Cardiac muscle cell (in vitro differentiated cells and primary cell): ENCODE measurements at places on chromosomes 12 and 14.

DNA sequence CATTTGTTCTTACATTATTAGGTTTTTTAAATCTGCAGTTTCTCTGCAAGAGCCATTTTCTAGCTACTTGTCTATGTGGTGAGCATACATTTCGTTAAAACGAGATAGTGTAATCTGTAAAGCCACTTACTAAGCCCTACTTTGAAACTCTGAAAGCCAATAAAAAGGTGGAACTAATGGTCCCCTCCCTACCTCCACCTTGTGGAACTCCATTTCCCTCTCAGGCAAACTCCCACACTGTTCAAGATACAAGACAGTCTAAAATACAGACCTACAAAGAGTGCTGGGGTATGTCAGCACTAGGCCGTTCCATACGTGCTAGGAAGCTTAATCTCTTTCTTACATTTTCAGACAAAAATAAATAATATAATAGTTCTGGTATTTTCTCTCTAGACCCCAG lies 74.1 kb downstream of the DUSP6 start:
- no peak for DNase-seq

GRCh38 chr14:96235426-96235825 lies 20.6 kb upstream of the BDKRB1 start:
- no peak for DNase-seq

GRCh38 chr14:55000381-55000780 lies 26.5 kb downstream of the WDHD1 start:
- DNase-seq, result peak; percentile 70

GRCh38 chr12:64679487-64680001 lies 69.2 kb downstream of the RASSF3 start:
- no peak for DNase-seq

- DNase-seq, result no peak
Measured at GRCh38 chr12:95088379-95088778, 15.0 kb upstream of the NR2C1 start.

GRCh38 chr14:97218691-97219430 lies 421.7 kb downstream of the VRK1 start:
- DNase-seq, result peak; percentile 59

GRCh38 chr12:70772836-70773235 lies 135.6 kb upstream of the PTPRB start:
- DNase-seq, result no peak

GRCh38 chr12:26122681-26123481 lies 2.0 kb downstream of the BHLHE41 start:
- peak; percentile 63 for DNase-seq

GRCh38 chr12:64821116-64821630 lies 3.3 kb upstream of the TBC1D30 start:
- DNase-seq, result no peak

DNA sequence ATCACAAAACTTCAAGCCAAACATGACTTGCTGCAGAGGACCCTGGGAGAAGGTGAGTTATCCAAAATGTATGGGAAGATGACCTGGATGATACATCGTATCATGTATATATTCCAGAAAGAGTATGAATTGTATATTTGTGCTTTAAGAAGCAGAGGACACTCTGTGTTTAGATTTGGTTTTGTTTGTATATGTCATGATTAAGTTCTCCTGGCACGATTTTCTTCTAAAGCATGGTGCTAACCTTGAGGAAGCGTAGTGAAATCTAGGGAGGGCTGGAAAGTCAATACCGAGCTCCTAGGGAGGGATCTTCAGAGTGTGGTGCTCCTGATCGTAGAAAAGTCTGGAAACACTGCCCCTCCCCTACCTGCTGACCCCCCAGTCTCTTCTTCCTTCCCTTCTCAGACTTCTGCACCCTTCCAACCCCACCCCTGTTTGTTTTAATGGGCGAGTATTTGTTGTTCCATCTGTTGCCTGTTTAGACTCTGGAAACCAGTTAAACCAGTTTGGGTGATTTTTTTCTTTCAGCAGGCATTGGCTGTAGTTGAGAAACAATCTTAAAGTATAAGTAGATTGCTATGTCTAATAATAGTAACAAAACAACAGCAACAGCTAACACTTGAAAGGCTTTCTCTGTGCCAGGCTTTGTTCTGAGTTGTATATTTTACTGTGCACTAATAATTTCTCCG lies 141.6 kb downstream of the KICS2 start:
- no peak for DNase-seq

GRCh38 chr14:89351516-89352404 lies 65.3 kb downstream of the FOXN3 start:
- DNase-seq, result peak; percentile 62

GRCh38 chr12:114679452-114679875 lies 4.5 kb downstream of the TBX3 start:
- DNase-seq, result no peak

DNA sequence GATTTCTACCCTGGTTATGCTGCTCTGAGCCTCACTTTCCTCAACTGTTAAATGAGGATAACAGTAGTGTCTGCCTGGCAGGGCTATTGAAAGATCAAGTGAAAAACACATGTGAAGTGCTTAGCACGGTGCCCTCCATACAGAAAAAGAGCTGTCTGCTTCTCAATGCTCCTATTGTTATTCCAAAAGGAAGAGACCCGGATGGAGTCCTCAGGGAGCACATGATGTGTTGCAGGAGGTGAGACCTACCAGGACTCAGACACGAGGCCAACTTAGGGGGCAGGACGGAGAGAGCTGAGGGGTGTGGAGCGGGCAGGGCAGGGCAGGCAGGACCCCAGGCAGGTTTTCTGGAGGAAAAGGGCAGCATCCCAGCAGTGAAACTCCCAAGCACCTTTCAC lies 8.9 kb downstream of the FAIM2 start:
- DNase-seq, result no peak

DNA sequence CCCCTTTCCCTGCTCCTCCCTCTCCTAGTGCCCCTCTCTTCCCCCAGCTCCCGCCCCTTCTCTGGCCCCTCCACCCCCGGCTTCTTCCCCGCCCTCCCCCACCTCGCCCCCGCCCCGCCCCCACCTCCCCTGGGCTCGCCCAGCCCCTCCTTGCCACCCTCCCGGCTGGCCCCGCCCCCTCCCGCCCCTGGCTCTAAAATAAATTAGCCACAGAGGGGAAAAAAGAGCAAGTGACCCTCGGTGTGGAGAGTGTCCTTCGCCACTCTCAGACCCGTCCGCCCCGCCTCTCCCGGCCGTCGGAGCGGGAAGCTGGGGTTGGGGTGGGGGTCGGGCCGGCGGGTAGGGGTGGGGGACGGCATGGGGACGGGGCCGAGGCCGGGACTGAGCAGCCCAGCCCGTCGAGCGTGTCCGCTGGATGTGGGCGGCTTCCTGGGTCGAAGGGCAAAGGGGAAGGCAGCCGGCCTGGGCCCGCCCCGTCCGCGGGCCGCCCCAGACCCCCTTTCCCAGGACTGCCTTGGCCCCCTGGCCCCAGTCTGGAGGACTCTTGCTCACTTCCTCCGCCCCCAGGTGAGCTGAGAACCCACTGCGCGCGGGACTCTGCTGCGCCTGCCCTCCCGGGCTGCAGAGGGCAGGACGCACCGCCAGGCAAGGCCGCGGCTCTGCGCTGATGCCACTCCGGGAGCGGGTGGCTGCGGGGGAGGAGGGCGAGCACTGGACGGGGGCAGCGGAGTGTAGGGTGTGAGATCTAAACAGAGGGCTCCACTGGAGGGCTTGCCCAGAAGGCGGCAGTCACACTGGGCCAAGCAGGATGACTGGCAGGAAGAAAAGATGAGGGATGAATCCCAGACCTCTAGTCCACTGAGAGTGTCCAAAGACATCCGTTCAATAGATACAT lies 570 bp upstream of the FIGNL2 start:
- no peak for DNase-seq

- DNase-seq, result no peak
Measured at GRCh38 chr14:71583194-71583593, 349.0 kb upstream of the RGS6 start.

DNA sequence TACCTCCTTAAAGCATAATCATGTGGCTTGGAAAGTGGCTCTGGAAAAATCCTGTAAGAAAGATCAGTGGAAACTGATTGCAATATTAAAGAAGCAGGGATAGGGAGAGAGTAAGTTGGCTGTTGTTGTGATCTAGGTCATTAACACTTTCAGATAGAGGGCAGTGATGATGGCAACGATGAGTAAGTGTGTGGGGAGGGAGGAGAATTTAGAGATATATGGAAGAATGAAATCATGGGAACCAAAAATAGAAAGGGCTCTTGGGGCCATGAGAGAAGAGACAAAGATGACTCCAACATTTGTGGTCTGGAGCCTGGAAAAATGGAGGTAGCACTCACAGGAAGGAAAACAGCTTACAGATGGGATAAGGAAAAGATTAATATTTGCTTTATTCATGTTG lies 23.3 kb downstream of the SNRPF start:
- no peak for DNase-seq

DNA sequence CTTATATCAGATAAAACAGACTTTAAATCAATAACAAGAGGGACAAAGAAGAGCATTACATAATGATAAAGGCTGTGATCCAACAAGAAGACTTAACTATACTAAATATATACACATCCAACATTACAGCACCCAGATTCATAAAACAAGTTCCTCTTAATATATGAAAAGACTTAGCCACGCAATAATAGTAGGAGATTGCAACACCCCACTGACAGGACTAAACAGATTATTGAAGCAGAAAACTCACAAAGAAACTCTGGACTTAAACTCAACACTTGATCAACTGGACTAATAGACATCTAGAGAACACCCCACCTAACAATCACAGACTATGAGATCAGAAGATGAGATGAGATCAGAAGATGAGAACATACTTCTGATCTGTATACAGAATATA lies 5.7 kb upstream of the CLEC14A start:
- no peak for DNase-seq

DNA sequence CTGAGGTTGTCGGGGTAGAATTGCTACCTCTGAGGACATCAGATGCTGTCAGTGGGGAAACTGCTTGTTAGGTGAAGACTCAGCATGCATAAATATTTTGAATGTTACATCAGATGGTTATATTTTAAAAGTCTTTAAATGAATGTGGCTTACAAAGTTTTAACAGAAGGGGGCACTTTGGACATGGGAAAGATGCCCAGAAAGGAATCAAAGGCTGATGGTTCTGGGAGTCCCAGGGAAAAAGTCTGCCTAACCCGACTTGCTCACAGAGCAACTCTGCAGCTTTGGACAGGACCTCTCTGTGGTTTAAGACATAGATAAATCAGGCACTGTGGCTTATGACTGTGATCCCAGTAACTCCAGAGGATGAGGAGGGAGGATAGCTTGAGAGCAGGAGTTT lies 474.9 kb downstream of the ATP23 start:
- DNase-seq, result no peak

DNA sequence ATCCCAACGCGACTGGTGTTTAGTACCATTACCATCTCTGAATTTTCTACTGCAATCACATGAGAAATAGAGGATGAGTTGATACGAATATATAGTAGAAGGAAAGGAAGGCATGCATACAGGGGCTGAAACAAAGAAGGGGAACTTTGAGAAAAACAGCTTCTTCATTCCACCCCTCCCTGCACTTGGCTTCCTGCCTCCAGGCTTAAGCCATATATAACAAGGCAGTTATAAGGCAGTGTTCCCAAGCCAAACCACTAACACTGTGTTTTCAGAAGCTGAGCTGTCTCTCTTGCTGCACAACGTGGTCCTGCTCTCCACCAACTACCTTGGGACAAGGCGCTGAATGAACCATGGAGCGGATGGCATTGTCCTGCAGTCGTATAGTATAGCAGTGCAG lies 11.0 kb downstream of the LETMD1 start:
- DNase-seq, result no peak

- no peak for DNase-seq
Measured at GRCh38 chr14:81311141-81311540, 89.0 kb downstream of the STON2 start.

DNA sequence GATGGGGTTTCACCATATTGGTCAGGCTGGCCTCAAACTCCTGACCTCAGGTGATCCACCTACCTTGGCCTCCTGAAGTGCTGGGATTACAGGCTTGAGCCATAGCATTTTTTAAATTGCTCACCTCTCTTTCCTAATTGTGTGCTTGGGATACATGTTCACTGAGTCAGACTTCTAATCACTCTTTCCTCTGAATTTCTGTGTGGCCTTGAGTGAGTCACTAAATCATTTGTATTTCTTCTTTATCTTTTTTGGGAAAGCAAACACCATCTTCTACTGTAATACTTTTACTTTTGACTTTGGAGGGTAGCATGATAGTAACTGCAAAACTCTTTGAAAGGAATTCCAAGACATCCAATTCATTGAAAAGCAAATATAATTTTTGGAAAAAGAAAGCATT lies 60.8 kb downstream of the FLRT2 start:
- DNase-seq, result peak; percentile 52

DNA sequence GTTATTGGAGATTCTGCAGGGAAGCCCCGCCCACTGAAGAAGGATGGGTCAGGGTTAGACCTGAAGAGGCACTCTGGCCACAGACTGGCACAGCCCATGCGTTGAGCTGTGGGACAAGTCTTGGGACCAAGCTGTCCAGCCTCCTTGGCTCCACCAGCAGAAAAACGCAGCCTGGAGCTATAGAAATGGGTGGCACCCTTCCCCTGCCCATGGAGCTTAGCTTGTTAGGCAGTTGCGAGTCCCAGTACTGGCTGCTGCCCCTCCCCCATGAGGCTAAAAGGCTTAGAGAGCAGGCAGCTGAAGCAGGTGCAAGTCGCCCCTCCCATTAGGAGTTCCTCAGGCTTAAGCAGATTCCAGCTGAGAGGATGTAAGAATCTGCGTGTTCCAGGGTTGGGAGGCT lies 1124.0 kb upstream of the TMEM132C start:
- DNase-seq, result no peak

DNA sequence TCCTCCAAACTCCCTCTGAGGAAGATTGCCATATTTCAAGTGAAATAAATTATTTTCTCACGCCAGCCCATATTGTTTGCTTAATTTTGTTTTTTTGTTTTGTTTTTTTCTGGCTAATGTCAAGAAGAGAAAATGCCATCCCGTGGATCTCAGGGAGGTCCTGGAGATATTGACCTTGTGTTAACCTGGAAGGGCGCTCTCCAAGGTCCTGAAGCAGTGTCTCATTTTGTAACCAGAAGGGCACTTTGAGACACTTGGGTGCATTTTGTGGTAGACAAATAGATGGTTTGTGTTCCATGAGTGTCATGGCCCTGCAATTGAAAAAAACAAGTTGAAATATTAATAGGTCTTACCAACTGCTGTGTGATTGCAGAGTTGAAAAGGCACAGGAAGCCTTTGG lies 268.9 kb downstream of the SUDS3 start:
- peak; percentile 91 for DNase-seq

DNA sequence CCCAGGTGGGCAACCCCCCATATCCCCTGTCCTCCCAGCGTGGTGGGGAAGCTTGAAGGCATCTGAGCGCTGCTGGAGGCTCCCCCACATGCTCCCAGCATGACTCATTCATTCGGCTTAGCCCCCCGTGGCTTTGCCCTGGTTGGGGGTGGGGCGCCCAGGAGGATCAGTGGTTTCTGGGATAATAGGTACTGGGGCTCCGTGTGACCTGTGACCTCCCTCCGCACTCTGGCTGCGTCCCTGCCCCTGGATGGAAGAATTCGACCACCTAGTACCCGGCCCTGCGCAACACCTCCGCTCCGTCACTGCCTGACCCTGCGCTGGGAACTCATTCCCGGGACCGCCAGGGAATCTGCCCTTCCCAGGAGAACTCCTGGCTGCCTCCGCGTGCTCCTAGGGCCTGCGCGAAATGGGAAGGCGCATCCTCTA lies 120.1 kb downstream of the AACS start:
- peak; percentile 52 for DNase-seq

- peak; percentile 81 for DNase-seq
Measured at GRCh38 chr12:96425321-96425720, 25.1 kb upstream of the CDK17 start.
